ENCODE measurements at places on chromosomes 1 and 21. TPM values are rescaled to one million over a fixed set of nuclear protein-coding genes. Genes with fewer than 3 reads are reported as not detected.
A peak's percentile ranks its signal among the peaks of the same experiment; 100 is the strongest.

Gene IGSF9
- total RNA-seq, result 1.7 TPM

Gene PLPP3
- total RNA-seq, result 29.2 TPM

GRCh38 chr1:200542162-200542561 lies 78.4 kb downstream of the KIF14 start:
- DNase-seq, result no peak

DNA sequence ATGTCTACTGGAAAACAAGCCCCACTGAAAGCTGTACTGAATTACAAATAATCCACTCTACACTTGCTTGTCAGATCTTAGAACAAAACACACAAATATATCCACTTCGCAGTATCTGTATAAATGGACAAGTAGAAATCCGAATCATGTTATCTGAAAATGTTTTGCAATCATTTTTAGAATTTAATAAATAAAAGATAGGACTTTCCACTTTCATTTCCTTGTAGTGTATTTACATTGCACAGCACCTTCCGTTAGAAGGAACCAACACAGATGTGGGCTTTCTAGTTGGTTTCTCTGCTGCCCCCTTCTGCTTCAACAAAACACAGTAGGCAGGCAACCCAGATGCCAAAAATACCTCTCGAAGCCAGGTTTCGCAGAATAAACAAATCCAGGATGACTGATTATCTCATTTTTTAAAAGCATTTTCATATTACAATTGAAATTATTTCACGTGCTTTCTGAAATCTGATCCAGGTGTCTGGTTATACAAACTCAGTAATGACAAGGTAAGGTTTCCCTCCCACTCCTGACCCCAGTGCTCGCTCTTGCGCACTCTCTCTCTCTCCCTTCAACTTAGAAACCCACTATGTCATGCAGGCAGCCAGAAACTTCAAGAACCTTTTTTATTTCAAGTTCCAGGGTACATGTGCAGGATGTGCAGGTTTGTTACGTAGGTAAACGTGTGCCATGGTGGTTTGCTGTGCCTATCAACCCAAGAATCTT lies 389.9 kb downstream of the SMYD3 start:
- DNase-seq, result peak; percentile 58

Gene TMCO4
- 14.6 TPM for total RNA-seq

Gene LCA5L
- total RNA-seq, result 1.3 TPM

Gene KCNK2
- 0.95 TPM for total RNA-seq

DNA sequence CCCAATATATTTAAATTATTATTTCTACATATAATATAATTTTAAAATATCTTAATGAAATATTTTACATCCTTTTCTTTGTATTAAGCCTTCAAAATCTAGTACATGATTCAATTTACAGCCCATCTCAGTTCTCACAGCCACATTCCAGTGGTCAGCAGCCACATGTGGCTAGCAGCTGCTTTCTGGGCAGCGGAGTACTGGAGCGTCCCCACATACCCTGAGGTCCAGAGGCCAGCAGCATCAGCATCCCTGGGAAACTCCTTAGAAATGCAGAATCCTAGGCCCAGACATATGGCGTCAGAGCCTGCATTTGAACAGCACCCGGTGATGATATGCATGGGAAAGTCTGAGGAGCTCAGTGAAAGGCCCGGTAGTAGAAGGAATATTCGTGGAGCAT lies 8.6 kb upstream of the LHX4 start:
- no peak for DNase-seq

Gene GJA5
- total RNA-seq, result 2.1 TPM

- DNase-seq, result no peak
These were observed 1.1 kb downstream of the COL9A2 start for GRCh38 chr1:40315795-40316594.

DNA sequence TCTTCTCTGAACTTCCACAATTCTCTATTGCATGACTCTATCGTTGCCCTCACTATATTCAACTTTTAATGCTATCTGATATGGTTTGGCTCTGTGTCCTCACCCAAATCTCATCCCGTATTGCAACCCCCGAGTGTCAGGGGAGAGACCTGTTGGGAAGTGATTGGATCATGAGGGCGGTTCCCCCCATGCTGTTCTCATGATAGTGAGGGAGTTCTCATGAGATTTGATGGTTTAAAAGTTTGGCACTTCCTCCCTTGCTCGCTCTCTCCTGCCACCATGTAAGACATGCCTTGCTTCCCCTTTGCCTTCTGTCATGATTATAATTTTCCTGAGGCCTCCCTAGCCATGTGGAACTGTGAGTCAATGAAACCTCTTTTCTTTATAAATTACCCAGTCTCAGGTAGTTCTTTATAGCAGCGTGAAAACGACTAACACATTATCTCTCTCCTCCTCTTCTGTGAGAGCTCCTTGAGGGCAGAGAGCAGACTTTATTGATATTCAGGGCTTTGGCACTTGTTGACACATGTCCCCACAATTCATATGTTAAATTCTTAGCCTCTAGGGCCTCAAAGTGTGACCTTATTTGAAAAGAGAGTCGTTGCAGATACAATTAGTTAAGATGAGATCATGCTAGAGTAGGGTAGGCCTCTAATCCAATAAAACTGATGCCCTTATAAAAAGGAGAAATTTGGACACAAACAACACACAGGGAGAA lies 52.1 kb downstream of the ADCY10 start:
- no peak for DNase-seq

Gene MATN1
- total RNA-seq, result not detected

Gene FOXD2
- 0.12 TPM for total RNA-seq

DNA sequence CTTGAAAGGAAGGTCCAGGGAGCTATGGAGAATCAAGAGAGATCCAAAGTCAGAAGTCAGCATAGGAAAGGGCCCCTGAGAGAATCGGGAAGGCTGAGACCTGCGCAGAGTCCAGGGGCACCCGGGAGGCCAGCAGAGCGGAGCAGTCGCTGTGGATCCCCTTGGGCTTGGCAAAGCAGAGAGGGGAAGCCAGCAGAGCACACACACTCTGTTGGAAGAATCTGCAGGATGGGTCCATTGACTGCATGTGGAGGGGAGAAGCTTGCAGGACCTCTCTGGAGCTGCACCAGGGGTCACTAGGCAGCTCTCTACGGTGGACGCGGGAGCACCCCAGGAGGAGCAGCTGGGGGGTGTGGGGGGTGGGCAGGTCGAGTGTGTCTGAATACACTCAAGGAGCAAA lies 6.4 kb downstream of the RIPK4 start:
- no peak for DNase-seq

GRCh38 chr1:48071513-48071912 lies 74.3 kb upstream of the TRABD2B start:
- no peak for DNase-seq
